ENCODE measurements at places on chromosomes 12 and 14.

- DNase-seq = no peak
These were observed 31.9 kb downstream of the NOPCHAP1 start for GRCh38 chr12:105018012-105018411.

DNA sequence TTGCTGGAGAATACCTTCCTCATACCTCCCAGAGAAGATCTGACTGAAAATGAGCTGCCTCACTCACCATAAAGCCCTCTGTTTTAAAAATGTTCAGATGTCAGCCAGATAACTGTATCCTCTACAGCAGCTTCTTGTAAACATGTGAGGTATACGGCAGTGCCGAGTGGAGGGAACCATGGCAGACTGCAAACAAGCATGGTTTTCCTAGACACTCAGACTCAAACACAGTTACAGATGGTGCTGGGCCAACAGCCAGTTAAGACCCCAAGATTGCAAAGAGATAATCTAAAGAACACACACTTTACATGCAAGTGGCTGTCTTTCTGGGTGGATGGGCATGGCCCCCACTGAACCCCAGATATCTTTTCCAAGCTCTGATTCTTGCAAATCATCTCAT lies 16.6 kb upstream of the CCDC177 start:
- DNase-seq = no peak

- no peak for DNase-seq
These were observed 66.8 kb downstream of the MOK start for GRCh38 chr14:102238131-102238530.

DNA sequence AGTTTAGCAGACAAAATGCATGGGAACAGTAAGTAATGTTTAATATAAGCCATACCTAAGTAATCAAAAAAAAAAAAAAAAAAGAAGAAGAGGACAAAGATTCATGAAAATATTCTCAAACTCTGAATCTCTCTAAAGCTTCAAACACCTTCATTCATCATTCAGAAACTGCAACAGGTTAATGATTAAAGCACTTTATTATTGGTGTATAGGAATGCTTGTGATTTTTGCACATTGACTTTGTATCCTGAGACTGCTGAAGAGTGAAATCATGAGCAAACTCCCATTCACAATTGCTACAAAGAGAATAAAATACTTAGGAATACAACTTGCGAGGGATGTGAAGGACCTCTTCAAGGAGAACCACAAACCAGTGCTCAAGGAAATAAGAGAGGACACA lies 278.4 kb upstream of the DCN start:
- no peak for DNase-seq

- no peak for DNase-seq
These were observed 687.5 kb upstream of the TMEM132C start for GRCh38 chr12:127579446-127579845.

- DNase-seq = no peak
These were observed 24.0 kb downstream of the ADGRD1 start for GRCh38 chr12:130977743-130978095.

DNA sequence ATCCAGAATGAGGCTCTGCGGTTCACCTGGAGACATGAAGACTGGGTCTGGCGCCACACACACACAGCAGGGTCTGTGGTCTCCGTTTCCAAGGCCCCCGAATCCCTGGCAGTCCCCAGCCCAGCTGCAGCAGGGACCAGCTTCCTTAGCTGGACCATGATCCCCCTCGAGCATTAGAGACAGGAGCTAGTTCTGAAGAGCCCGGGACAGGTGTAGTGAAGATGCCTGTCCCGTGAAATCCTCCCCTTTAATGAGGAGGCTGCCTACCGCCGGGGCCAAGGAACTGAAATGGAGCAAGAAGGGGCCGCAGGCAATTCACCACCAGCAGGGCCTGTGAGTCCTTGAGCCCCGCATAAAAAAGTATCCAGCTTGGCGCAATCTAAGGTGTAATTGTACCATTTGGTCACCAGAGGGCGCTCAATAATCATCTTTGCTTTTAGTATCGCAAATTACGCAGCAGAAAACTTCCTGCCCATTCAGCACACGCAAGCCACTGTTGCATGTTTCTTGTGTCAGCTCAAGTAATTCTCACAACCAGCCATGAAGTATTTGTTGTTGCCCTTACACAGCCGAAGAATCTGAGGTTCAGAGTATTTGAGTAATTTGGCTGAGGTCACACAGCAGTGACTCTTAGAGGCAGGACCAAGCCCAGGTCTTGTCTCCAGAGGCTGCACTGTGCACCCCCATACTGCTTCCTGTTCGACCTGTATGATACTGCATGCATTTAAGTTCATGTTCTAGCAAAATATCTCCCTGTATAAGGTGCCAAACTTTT lies 54.3 kb upstream of the PPP2R5C start:
- DNase-seq = peak; percentile 40

DNA sequence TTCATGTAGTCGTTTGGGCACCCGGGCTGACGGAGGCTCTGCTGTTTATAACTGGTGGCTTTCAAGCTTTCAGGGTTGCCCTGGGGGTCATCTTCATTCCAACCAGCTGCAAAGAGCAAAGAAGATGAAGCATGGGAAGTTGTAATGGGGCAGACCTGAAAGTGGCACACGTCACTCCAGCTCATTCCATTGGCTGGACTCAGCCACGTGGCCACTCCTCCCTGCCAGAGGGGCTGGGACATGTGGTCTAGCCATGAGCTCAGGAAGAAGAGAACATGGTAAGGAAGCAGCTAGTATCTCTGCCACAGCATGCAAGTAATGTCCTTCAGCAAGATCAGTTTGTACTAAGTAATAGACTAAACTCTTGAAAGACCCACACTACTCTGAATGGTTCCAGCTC lies 51.7 kb upstream of the FERMT2 start:
- DNase-seq = no peak

DNA sequence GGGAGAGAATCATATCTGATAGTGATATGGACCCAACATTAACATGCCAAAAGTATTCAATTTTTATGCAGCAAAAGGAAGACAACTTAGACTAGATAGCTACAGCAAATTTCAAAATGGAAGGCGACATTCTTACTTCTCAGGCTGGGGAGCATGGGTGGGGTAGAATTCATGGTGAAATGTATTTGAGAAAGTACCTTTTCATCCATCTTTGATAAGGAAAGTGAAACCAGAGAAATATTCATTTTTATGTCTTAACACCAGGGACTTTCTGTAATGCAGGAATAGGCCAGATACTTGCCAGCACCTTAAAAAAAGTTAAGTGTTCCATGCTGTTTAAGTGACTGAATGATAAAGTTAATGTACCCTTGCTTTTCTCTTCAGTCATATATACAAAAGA lies 13.4 kb downstream of the BTG1 start:
- DNase-seq = peak; percentile 38

Measured in T-helper 2 cell (primary cell).